Nasal cavity respiratory epithelium epithelial cell of viscerocranial mucosa (primary cell): ENCODE measurements at places on chromosomes 1 and 21. TPM values are rescaled to one million over a fixed set of nuclear protein-coding genes. Genes with fewer than 3 reads are reported as not detected.

The CHIA gene
- total RNA-seq = not detected in 2 replicates

The ATAD3C gene
- 0.34 and 1.1 TPM in 2 replicates for total RNA-seq

The SLC35D1 gene
- total RNA-seq = 18.8 and 19.0 TPM in 2 replicates

The ELF3 gene
- total RNA-seq = 23.2 and 49.3 TPM in 2 replicates

The IRF2BP2 gene
- 108 and 231 TPM in 2 replicates for total RNA-seq

The DNASE2B gene
- total RNA-seq = not detected in 2 replicates

The NFYC gene
- total RNA-seq = 25.3 and 38.5 TPM in 2 replicates

The DHRS3 gene
- 14.7 and 47.6 TPM in 2 replicates for total RNA-seq

The HSD11B1 gene
- total RNA-seq = 1.7 and 4.1 TPM in 2 replicates
